HT1080 (cell line): ENCODE measurements at places on chromosomes 3 and 15. TPM values are rescaled to one million over a fixed set of nuclear protein-coding genes. Genes with fewer than 3 reads are reported as not detected.

DNA sequence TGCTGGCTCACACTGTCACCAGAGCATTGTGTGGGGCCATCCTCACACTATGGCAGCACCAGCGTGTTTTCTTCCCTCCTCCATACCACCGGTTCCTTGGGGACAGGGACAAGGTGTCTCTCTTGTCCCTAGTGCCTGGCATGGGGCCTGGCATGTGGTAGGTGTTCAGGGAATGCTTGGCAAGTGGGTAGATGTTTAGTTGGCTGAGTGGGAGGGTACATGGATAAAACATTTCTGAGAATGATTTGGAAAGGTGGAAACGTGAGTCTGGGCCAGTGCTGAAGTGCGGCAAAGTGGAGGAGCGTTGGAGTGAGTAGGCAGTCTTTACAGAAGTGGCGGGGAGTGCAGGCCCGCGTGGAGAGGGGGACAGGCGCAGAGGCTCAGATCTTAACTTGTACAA, 15.0 kb downstream of the SNAPC5 start:
- DNase-seq, result no peak

DNA sequence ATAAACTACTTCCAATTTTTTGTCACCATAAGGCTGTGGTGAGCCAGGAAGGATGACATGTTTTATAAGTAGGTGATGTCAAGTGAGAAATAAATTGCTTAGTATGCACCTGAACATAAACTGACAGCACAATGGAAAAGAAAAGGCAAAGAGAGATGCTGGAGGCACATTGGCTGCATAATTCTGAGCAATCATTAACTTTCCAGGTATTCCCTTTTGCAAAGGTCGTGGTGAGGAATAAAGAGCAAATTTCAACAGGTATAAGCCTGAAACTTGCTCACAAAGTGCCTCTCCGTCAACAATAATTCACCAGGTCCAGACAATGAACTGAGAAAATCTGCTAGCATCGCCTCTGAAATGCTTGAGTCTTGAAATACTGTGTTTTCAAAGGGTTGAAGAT, 48.2 kb downstream of the ITGB5 start:
- no peak for DNase-seq

DNA sequence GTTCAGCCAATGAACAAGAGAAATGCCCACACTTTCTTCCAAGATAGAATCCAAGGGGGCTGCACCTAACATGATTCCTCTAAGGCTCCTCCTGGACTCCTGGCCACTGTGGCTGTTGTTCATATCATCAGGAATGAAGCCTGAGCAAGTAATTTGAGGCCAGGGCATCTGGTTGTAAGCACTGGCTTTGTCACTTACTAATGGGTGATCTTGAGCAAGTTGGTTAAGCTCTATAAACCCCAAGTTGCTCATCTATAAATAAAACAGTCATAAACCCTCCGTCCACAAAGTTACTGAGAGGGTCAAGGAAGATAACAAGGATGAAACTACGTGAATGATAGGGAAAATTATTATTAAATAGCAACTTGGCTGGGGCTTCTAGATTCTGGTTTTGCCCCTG, 58.3 kb downstream of the CDC25A start:
- no peak for DNase-seq

Gene GASK1A
- 0.17 TPM in 1 of 2 replicates, not detected in the other for total RNA-seq

GRCh38 chr3:193869221-193870201, 266.4 kb upstream of the HES1 start:
- peak; percentile 99 for DNase-seq

Gene SLC9C1
- not detected in 2 replicates for total RNA-seq

DNA sequence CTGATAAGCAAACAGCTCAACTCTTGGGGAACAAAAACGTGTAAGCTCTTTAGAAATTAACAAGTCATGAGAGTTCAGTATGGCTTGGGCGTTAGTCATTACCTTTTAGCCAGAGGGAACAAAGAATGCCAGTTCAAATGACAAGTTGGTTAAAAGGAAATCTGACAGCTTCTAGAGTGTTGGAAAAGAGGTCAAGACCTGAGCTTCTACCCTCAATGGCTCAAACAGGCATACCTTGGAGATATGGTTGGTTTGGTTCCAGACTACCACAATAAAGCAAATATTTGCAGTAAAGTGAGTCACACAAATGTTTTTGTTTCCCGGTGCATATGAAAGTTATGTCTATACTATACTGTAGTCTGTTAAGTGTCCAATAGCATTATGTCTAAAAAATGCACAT, 136.1 kb downstream of the CACNA1D start:
- no peak for DNase-seq

- DNase-seq, result no peak
Observed at GRCh38 chr3:127068871-127069270, 86.0 kb downstream of the PLXNA1 start.

DNA sequence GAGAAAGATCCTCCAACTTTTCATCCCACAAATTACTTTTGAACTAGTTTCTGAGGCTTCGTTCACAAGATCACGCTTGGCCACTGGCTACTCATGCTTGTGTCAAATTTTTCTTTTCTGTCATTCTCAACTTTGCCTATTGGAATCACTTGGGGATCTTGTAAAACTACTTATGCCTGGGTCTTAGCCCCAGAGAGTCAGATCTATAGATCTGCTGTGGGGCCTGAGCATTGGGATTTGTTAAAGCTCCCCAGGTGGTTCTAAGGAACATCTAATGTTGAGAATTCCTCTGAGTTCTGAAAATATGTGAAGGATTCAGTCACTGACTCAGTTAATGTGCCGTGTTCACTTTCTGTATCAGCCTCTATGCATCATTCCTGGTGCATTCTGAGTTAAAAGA, 71.7 kb upstream of the VGLL3 start:
- DNase-seq, result no peak

Gene STAB1
- total RNA-seq, result not detected in 2 replicates

- DNase-seq, result peak; percentile 83
Observed at GRCh38 chr3:186107215-186108105, 1.4 kb downstream of the ETV5 start.

Gene RFTN1
- 38.4 and 43.8 TPM in 2 replicates for total RNA-seq

GRCh38 chr15:51396921-51397320, 55.5 kb downstream of the GLDN start:
- no peak for DNase-seq

Gene KNG1
- not detected in 2 replicates for total RNA-seq

- DNase-seq, result peak; percentile 40
Observed at GRCh38 chr3:13077431-13078162, 4.4 kb upstream of the IQSEC1 start.

GRCh38 chr3:159080821-159081220, 279.0 kb downstream of the MFSD1 start:
- DNase-seq, result peak; percentile 57

Gene SAMD7
- total RNA-seq, result not detected in 2 replicates

DNA sequence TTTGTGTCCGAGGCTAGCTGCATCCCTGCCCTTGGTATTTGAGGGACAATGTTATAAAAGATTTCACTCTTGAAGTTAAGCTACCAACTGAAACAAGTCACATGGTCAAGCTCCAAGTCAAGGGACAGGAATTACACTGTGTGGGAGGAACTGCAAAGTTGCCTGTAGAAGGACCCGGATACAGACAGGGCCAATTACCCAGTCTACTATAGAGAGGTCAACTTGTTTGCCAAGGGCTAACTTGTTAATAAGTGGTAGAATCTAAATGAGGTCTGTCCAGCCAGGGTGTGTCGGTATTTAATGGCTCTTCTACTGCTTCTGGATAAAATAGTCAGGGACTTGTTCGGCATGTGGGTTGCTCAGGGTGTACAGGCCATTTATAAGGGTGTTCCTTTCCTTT, 55.7 kb downstream of the PTPRG start:
- DNase-seq, result no peak

GRCh38 chr3:124229420-124229819, 237.5 kb upstream of the ROPN1 start:
- peak; percentile 59 for DNase-seq

DNA sequence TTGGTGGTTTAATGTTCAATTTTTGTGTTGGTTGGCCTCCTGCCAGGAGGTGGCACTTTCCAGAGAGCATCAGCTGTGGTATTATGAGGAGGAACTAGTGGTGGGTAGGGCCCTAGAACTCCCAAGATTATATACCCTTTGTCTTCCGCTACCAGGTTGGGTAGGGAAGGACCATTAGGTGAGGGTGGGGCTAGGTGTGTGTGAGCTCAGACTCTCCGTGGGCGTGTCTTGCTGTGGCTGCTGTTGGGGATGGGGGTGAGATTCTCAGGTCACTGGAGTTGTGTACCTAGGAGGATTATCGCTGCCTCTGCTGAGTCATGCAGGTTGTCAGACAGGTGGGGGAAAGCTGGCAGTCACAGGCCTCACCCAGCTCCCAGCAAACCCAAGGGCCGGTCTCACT, 187.1 kb downstream of the DPH6 start:
- DNase-seq, result no peak

Gene ABI3BP
- total RNA-seq, result 0.23 and 2.2 TPM in 2 replicates

DNA sequence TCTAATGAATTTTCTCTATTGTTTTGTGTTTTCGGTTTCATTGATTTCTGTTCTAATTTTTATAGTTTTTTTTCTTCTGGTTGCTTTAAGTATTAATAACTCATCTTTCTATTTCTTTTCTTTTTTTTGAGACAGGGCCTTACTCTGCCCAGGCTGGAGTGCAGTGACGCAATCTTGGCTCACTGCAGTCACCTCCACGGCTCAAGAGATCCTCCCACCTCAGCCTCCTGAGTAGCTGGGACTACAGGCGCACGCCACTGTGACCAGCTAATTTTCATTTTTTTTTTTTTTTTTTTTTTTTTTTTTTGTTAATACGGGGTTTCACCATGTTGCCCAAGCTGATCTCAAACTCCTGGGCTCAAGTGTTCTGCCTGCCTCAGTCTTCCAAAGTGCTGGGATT, 14.5 kb downstream of the KBTBD8 start:
- no peak for DNase-seq

- no peak for DNase-seq
Observed at GRCh38 chr15:69999392-70000085, 98.2 kb downstream of the TLE3 start.

- no peak for DNase-seq
Observed at GRCh38 chr3:143585720-143586456, 262.4 kb downstream of the SLC9A9 start.

GRCh38 chr15:69031013-69032001, 16.8 kb downstream of the NOX5 start:
- no peak for DNase-seq
